ENCODE measurements at places on chromosomes 11 and 22.

GRCh38 chr11:101390539-101390938, 193.3 kb downstream of the TRPC6 start:
- no peak for DNase-seq

DNA sequence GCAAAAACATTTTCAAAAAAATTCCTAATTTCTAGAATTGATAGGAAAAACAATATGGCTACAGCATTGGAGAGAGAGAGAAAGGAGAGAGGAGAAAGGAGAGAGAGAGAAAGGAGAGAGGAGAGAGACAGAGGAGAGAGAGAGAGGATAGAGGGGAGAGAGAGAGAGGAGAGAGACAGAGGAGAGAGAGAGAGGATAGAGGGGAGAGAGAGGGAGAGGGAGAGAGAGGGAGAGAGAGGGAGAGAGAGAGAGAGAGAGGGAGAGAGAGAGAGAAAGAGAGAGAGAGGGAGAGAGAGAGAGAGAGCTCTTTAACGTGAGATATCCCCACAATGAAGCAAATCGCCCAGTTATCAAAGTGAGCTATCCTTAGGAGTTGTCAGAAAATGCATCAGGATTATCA, 737 bp upstream of the TYR start:
- no peak for DNase-seq

DNA sequence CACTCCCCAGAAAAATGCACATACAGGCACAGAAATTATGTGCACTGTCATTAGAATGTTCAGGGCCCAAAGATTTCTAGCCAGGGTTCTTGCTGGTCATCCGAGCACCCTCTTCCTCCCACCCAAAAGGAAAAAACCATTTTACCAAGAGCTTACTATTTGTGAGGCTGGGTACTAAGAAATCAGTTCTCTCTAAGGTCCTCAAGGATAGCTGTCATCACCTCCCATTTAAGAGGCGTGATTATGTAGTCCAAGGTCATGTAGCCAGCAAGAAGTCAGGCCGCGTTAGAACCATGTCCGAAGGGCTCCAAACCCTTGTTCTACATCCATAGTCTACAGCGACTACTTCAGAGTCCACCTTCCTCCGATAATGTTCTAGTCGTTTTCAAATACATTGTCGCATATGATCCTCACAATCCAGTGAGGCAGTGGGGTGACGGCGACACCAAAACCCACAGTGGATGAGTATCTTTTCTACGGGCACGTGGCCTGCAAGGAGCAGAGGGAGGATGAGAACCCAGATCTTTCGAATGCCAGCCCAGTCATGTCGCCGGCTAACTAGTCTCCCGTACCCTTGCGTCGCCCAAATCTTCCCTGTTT, 634 bp downstream of the TIMM8B start:
- DNase-seq = peak; percentile 54

- DNase-seq = no peak
Observed at GRCh38 chr11:76649011-76649410, 21.5 kb downstream of the LRRC32 start.

DNA sequence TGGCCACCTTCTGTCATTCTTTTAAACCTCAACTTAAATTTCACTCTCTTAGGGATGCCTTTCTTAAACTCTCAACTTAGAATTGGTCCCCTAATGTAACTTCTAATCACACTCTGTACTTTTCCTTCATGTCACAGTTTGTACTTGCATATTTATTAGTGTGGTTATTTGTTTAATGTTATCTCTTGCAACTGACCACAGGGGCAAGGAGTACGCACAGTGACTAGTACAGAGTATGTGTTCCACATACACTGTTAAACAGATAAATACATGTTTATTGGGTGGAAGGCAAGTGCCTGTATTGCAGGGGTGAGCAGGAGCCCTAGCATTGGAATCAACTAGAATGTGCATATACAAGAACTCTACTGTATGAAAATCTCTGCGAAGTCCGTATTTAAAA, 554.0 kb downstream of the INSC start:
- DNase-seq = no peak
